ENCODE measurements at places on chromosomes 5 and 9. TPM values are rescaled to one million over a fixed set of nuclear protein-coding genes. Genes with fewer than 3 reads are reported as not detected.
A peak's percentile ranks its signal among the peaks of the same experiment; 100 is the strongest.

- DNase-seq, result no peak
Measured at GRCh38 chr5:14749579-14750101, 85.1 kb downstream of the OTULIN start.

DNA sequence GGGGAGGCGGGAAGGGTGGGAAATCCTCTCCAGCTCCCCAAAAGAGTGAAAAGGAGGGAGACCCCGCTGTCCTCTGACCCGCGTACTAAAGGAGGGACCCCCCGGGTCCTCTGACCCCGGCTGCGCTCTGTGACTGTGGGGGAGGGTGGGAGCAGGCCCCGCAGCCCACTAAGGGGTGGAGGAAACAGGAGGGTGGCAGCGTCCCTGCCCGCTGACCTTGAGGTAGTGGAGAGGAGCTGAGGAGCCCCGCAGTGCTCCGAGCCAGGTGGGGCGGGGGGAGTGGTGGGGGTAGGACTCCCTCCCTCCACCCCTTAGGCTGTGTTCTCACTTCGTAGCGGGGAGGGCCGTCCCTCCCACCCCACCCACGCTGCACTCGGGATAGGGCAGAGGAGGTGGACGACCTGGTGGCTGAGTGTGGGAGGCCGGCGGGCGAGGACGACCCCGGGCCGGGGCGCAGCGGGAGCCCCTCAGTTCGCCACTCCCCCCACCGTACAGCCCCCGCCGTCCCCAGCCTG lies 449 bp upstream of the ADCY2 start:
- DNase-seq, result no peak

- no peak for DNase-seq
Measured at GRCh38 chr9:93460689-93461413, 7.5 kb upstream of the FAM120AOS start.

GRCh38 chr9:70407081-70407503 lies 7.4 kb downstream of the KLF9 start:
- DNase-seq, result no peak

GRCh38 chr9:134318481-134318891 lies 7.8 kb upstream of the RXRA start:
- no peak for DNase-seq

DNA sequence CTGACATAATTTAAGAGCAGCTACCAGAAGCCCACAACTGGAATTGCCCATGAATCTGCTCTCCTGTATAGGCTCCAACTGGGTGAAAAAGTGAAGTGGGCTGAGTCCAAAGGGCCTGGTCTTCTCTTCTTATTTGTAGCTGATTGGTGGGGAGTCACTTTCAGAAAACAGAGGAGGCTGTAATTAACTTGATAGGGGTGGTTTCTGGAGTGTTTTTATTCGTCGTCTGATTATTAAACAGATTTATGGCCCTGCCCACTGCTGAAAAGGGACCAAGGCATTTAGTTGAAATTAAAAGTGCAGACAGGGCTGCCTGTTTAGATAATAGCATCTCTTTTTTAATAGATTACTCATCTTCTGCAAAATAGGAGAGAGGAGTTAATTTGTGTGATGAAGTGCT lies 81.0 kb upstream of the SAP30L start:
- no peak for DNase-seq

GRCh38 chr5:144468571-144468970 lies 297.9 kb downstream of the KCTD16 start:
- DNase-seq, result no peak

GRCh38 chr5:73437101-73437776 lies 11.3 kb downstream of the FOXD1 start:
- DNase-seq, result no peak

- DNase-seq, result no peak
Measured at GRCh38 chr5:176621661-176622079, 8.7 kb downstream of the SNCB start.

- DNase-seq, result peak; percentile 45
Measured at GRCh38 chr9:17322882-17323864, 188.3 kb downstream of the CNTLN start.

- no peak for DNase-seq
Measured at GRCh38 chr9:117325831-117326230, 89.0 kb downstream of the ASTN2 start.

Gene RPL7A
- total RNA-seq, result 1,535 TPM

Gene TAF11L5
- not detected for total RNA-seq

All from mesenteric fat pad (tissue), 1 donor.